Endothelial cell (in vitro differentiated cells): ENCODE measurements at places on chromosomes 6 and 20. TPM values are rescaled to one million over a fixed set of nuclear protein-coding genes. Genes with fewer than 3 reads are reported as not detected.

The SLC26A8 gene
- 0.97 TPM for total RNA-seq

GRCh38 chr6:109373331-109373730 lies 8.9 kb downstream of the CD164 start:
- H3K4me3 ChIP-seq = no peak overlapping the region
- H3K36me3 ChIP-seq = peaks cover 36% of the 10 kb centered on the region
- DNase-seq = no peak
- H3K4me1 ChIP-seq = peaks cover 9% of the 10 kb centered on the region
- peaks cover 2% of the 10 kb centered on the region for H3K27me3 ChIP-seq

DNA sequence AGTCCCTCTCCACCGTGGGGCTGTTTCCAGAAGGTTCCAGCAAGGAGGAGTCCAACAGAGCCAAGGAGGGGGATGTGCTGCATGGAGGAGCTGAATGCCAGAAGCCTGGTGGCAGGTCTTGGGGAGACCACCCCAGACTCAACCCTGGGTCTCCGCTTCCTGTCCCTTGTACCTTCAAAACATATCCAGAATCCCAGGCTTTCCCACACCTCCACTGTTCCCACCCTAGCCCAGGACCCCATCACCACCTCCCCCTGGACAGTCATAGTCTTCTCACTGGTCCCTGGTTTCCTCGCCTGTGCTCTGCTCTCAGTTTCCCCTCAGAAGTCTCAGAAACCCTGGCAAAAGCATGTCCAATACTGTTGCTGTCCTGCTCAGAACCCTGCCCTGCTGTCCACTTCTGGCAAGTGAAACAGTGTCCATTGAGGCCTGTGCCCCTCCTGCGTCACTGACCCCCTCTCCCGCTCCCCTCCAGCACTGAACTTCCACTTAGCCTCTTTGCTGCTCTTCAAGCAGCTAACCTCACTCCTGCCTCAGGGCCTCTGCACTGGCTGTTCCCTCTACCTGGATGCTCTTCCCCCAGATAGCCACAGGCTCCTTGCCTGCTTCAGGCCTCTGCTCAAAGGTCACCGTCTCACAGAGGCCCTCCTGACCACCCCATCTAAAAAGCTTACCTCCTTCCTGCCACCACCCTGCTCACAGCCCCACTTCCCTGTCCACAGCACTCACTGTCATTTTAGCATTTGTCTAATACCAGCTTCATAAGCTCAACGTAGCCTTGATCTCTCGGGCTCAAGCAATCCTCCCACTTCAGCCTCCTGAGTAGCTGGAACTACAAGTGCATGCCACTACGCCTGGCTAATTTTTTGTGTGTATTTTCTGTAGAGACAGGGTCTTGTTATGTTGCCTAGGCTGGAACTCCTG lies 169.2 kb downstream of the GRM4 start:
- peak overlapping the region; percentile 16 for H3K27ac ChIP-seq
- H3K4me1 ChIP-seq = peaks cover 6% of the 10 kb centered on the region
- no peak for DNase-seq
- H3K4me3 ChIP-seq = no peak overlapping the region

DNA sequence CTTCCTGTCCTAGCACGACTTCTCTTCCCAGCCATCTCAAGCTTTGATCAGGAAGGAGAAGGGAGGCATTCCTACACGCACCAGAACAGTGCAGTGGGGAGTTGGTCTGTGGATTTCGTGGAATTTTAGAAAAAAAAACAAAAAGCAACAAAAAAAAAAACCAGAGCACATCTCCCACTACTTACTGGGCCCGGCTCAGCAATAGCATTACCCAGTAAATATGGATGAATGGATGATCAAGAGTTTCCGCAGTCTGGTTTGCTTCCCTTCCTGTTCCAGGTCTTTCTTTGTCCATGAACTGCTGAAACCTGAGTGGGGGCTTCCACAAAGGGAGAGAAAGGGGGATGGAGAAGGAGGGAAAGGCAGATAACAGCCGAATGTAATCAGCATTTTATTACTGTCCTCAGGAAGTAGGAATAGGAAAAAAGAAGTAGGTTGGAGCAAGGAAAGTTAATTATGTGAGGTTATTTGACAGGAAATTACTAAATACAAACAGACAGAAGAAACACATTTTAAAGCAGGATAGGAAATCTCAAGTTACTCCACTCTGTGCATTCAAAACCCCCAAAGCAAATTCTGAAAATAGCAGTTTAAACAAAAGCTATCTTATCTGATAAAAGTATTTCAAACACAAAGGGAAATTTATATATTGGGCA lies 349.0 kb downstream of the PRL start:
- H3K4me1 ChIP-seq = peaks cover 54% of the 10 kb centered on the region
- peak overlapping the region; percentile 78 for H3K4me3 ChIP-seq
- peak; percentile 20 for DNase-seq
- H3K27ac ChIP-seq = peak overlapping the region; percentile 99

DNA sequence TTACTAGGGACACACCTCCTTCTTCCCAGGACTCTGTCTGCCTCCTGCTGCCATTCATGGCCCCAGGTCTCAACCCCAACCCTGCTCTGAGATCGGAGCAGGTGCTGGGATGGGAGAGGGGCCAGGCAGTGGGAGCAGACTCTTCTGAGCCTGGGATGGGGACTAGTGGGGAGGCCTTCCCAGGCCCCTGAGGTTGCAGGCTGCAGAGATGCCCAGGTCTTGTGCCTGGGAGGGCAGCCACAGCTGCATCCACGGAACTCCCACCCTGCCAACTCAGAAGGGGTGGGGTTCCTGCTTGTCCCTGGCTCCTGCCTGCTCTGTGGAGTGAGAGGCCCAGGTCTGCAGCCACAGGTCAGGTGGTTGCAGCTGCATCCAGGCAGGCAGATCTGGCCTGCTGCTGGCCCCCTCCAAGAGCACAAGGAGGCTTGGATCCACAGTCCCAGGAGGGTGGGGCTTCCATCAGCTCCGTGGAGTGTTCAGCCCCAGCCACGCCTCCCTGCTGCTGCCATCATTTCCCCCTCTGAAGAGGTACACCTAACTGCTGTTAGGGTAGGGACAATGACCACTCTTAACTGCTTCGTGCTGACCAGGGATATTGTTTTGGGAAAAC lies 2.9 kb upstream of the SLC22A1 start:
- H3K4me1 ChIP-seq = no peaks in the 10 kb centered on the region
- H3K36me3 ChIP-seq = peaks cover 28% of the 10 kb centered on the region
- no peak for DNase-seq
- no peak overlapping the region for H3K27ac ChIP-seq

- H3K27ac ChIP-seq = no peak overlapping the region
- H3K27me3 ChIP-seq = no peaks in the 10 kb centered on the region
Observed at GRCh38 chr6:113405326-113406047, 451.7 kb upstream of the MARCKS start.

The PCK1 gene
- not detected for total RNA-seq

- H3K27ac ChIP-seq = no peak overlapping the region
- no peaks in the 10 kb centered on the region for H3K27me3 ChIP-seq
- H3K36me3 ChIP-seq = no peaks in the 10 kb centered on the region
- peaks cover 11% of the 10 kb centered on the region for H3K4me1 ChIP-seq
Observed at GRCh38 chr20:38173237-38174156, 8.4 kb upstream of the TGM2 start.

The MACROD2 gene
- 6.4 TPM for total RNA-seq

DNA sequence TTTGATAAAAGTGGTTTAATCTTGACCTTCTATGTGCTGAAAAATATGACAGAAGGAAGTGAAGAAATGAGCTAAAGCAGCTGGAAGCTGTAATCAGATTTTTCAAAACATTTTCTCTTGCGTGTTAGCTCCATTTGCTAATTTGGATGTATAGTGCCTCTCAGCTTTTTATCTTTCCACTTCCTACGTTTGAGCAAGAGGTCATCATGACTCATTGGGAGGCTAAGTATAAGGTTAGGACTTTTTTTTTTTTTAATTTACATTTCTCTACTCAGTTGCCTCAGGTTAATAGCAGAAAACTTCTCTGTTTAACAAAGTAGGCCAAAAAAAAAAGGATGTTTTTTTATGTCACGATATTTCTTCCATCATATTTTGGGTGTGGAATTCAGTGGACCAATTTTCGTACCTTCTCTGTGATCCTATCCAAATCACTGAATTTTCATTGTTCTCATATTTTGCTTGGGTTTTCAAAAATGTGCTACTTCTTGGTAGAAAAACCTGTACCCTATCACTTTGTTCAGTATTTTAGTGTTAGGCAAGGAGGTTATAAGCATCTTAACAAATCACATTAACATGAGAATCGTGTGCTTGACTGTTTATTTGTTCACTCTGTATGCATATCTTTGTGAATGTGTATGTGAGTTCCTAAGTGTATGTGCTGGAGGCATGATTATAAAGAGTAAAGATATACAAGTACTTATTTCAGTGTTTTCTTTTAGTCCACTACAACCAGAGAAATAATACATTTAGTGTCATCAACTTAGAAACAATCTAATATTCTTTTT lies 1028.3 kb upstream of the EYS start:
- H3K27me3 ChIP-seq = peaks cover 1% of the 10 kb centered on the region
- H3K27ac ChIP-seq = no peak overlapping the region
- no peak overlapping the region for H3K4me3 ChIP-seq
- DNase-seq = no peak
- H3K4me1 ChIP-seq = no peaks in the 10 kb centered on the region
- no peaks in the 10 kb centered on the region for H3K36me3 ChIP-seq

The PSORS1C1 gene
- 0.54 TPM for total RNA-seq

The KIAA1755 gene
- not detected for total RNA-seq

GRCh38 chr6:118680452-118681095 lies 29.2 kb upstream of the CEP85L start:
- no peak overlapping the region for H3K4me3 ChIP-seq
- H3K4me1 ChIP-seq = peaks cover 2% of the 10 kb centered on the region
- no peaks in the 10 kb centered on the region for H3K27me3 ChIP-seq
- no peak overlapping the region for H3K27ac ChIP-seq
- no peak for DNase-seq

The YTHDF1 gene
- total RNA-seq = 62.1 TPM

DNA sequence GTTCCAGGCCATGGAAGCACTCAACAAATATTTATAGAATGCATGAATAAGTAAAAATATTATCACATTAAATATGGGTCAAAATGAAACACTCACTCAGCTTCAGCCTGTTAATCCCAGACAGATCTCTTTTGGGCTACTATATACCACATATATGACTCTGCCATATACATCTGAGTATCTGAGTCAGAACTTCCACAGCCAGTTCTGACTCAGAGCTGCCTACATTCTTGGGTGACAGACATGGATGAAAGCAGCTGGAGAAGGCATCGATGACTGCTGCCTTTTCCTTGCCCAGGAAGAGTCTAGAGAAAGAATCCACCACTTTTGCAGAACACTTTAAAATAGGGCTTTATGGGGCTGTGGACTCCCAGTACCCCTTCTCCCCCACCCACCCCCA lies 11.5 kb upstream of the PDYN start:
- DNase-seq = no peak
- no peak overlapping the region for H3K4me3 ChIP-seq
- no peaks in the 10 kb centered on the region for H3K36me3 ChIP-seq

DNA sequence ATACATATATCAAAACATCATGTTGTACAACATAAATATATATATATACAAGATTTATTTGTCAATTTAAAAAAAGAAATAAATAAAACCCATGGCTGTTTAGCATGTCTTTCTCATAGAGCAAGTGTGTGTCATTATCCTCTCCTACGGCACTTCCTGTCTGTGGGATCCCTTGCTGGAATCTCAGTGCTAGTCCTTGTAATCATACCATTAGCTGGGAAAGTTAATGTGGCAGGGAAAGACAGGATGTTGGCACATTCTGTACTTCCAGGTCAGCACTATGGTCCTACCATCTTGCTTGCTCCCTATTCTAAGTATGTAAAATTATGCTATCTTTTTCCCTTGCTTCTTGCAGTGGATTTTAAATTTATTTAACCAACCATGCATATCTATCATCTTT lies 9.5 kb upstream of the SLC17A3 start:
- H3K4me3 ChIP-seq = no peak overlapping the region
- no peak overlapping the region for H3K27ac ChIP-seq
- H3K27me3 ChIP-seq = no peaks in the 10 kb centered on the region
- no peaks in the 10 kb centered on the region for H3K4me1 ChIP-seq
- no peaks in the 10 kb centered on the region for H3K36me3 ChIP-seq

DNA sequence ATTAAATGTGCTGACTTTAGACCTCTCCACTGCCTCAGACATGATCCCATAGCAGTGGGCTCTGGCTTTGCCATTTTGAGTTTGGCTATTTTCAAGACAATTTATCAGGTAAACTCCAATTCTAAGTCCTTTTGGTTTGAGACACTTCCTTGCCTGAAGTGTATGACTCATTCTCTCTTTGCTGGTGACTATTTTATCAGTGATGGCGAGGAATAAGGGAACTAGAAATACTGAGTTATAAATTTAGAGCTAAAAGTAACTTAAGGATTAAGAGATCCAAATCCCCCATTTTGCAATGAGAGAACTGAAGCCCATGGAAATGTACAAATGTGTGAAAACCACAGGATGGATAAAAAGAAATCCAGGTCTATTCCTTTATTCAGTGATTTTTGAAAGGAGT lies 30.9 kb upstream of the CD83 start:
- H3K4me3 ChIP-seq = no peak overlapping the region
- no peak overlapping the region for H3K27ac ChIP-seq
- H3K36me3 ChIP-seq = no peaks in the 10 kb centered on the region
- H3K4me1 ChIP-seq = no peaks in the 10 kb centered on the region
- no peak for DNase-seq
- H3K27me3 ChIP-seq = no peaks in the 10 kb centered on the region

DNA sequence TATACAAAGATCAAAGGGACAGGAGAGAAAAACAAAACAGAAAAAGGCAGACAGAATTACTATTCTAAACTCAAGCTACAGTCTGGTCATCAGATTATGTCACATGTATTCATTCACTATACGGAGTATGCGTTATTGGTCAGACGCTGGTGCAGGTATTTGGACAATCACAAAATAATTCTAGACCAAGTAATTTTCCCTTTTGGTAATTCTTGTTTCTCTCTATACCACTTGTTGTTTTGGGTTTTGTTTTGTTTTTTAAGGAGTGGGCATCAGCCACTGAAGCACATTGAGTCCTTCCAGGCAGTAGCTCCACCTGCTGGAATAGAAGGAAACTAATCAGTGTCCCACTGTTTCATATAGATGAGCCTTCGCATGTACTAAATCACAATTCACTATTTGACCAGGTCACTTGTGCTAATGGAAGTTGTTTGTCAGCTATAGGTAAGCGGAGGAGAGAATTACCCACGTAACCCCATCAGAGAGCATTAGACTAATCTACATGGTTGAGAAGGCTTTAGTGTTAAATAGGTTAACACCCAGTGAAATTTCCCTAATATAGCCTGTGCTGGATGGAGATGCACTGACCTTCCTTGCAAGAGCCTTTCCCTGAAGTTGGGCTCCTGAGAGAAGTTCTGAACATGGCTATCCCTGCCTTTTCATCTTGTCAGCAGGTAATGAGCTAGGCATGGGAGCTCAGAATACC lies 77.9 kb downstream of the TNFAIP3 start:
- no peak for DNase-seq
- H3K27me3 ChIP-seq = no peaks in the 10 kb centered on the region

The C6orf52 gene
- 1.6 TPM for total RNA-seq

GRCh38 chr6:55868771-55869479 lies 6.5 kb downstream of the BMP5 start:
- no peaks in the 10 kb centered on the region for H3K27me3 ChIP-seq
- no peak overlapping the region for H3K27ac ChIP-seq
- DNase-seq = no peak

GRCh38 chr20:37474386-37474785 lies 46.7 kb upstream of the NNAT start:
- H3K4me1 ChIP-seq = peaks cover 23% of the 10 kb centered on the region
- peaks cover 8% of the 10 kb centered on the region for H3K27me3 ChIP-seq
- DNase-seq = no peak
- H3K36me3 ChIP-seq = peaks cover 5% of the 10 kb centered on the region

GRCh38 chr6:89596056-89596455 lies 42.5 kb downstream of the LYRM2 start:
- H3K27me3 ChIP-seq = no peaks in the 10 kb centered on the region
- H3K36me3 ChIP-seq = peaks cover 29% of the 10 kb centered on the region
- peaks cover 14% of the 10 kb centered on the region for H3K4me1 ChIP-seq
